ENCODE measurements at places on chromosomes 13 and 19.

DNA sequence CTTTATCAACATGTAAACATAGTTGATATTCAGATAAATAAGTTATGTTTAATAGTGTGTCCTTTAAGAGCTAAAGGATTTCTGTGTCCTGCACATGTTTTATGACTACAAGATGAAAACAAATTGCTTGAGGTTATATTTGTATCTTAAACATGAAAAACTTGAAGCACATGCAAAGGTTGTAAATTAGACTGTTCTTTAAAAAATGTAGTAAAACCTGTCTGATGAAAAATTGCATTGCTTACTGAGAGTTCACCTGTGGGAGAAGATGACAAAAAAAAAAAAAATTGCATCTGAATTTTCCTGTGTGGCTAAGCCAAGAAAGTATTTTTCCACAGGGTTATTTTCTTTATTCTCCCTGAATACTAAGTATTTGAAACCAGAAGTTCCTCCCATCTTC, 25.7 kb upstream of the LMO7 start:
- H3K4me3 ChIP-seq = no peak overlapping the region
- peaks cover 9% of the 10 kb centered on the region for H3K36me3 ChIP-seq
- H3K4me1 ChIP-seq = no peaks in the 10 kb centered on the region
- H3K27ac ChIP-seq = no peak overlapping the region
- DNase-seq = no peak

GRCh38 chr13:41017159-41017558, 2.0 kb downstream of the ELF1 start:
- peaks cover 48% of the 10 kb centered on the region for H3K36me3 ChIP-seq
- peak overlapping the region; percentile 80 for H3K4me3 ChIP-seq
- H3K27me3 ChIP-seq = no peaks in the 10 kb centered on the region

- H3K4me3 ChIP-seq = peak overlapping the region; percentile 64
- peak overlapping the region; percentile 47 for H3K27ac ChIP-seq
- peaks cover 9% of the 10 kb centered on the region for H3K36me3 ChIP-seq
- peak; percentile 77 for DNase-seq
- peaks cover 30% of the 10 kb centered on the region for H3K4me1 ChIP-seq
Observed at GRCh38 chr19:11481534-11482383, 913 bp upstream of the ELAVL3 start.

- H3K4me3 ChIP-seq = no peak overlapping the region
- H3K27ac ChIP-seq = no peak overlapping the region
- H3K36me3 ChIP-seq = no peaks in the 10 kb centered on the region
- no peaks in the 10 kb centered on the region for H3K27me3 ChIP-seq
- no peaks in the 10 kb centered on the region for H3K4me1 ChIP-seq
- DNase-seq = no peak
Observed at GRCh38 chr13:74838096-74838495, 643.9 kb downstream of the TBC1D4 start.

DNA sequence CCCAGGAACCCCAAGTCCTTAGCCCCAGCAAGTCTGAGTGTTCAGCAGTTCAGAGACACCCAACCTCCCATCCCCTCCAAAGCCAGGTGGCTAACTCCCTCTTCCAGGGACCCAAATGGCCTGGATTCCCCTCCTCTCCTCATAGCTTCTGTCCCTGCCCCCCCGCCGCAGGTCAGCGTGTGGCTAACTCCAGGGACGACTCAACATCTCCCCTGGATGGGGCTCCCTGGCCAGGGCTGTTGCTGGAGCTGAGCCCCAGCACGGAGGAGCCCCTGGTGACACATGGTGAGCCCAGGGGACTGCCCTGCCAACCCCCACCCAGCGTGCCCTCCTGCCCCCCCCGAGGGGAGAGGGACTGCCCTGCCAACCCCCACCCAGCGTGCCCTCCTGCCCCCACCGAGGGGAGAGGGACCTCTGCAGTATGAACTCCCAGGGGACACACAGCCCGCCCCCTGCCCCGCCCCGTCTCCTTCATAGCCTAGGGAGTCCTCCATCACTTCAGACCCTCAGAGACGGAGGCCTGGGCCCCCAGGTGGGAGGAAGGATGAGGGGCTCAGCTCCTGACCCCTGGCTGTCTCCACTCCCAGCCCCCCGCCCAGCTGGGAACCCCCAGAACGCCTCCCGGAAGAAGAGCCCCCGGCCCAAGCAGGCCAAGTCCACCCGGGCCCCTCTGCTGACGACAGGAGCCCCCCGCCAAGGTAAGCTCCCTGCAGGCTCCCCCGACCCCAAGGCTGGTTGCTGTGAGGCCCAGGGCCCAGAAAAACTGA, 1.7 kb downstream of the SSC5D start:
- peaks cover 4% of the 10 kb centered on the region for H3K27me3 ChIP-seq
- H3K36me3 ChIP-seq = no peaks in the 10 kb centered on the region
- DNase-seq = no peak

DNA sequence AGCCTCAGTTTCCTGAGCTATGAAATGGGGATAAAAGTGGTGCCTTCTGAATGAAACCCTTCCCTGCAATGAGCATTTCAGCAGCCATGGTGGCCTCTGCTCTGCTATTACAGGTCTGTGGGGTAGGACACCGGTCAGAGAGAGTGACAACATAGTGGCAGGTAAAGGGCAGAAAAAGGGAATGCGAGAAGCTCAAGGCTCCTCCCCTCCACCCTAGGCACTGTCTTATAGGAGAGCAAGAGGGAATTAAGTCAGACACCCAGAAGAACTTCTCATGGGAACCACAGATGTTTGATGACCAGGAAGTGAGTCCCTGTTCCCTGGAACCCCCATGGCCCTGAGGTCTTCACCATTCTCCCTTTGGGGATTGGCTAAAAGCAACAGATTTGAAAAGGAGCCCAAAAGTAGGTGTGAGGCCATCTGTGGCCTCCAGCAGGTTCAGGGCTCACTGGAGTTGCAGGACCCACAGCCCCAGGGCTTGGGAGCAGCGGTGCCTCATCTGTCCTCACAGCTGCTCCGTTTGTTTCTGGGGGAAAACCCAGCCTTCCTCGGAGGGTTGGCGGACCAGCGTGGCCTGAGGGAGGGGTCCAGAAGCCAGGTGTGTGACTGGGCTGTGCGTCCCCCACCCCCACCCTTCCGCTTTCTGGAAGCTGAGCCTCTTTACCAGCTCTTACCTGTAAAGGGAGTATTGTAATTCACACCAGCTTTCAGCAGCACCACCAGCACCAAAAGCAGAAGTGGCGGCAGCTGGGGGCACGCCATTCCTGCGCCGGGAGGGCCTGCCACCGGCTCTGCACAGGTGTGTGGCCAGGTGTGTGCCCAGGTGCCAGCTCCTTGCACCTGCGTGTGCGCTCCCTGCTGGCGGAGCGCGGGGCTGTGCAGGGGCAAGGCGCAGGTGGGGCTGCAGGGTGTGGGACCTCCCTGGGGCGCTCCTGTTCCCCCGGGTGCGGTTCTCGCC, 19.4 kb downstream of the IQCN start:
- DNase-seq = no peak
- H3K4me1 ChIP-seq = peaks cover 6% of the 10 kb centered on the region
- H3K27me3 ChIP-seq = peaks cover 30% of the 10 kb centered on the region
- H3K36me3 ChIP-seq = no peaks in the 10 kb centered on the region
- H3K4me3 ChIP-seq = no peak overlapping the region
- no peak overlapping the region for H3K27ac ChIP-seq

GRCh38 chr13:100872761-100873160, 198.2 kb upstream of the TMTC4 start:
- no peaks in the 10 kb centered on the region for H3K36me3 ChIP-seq
- peaks cover 12% of the 10 kb centered on the region for H3K4me1 ChIP-seq
- DNase-seq = no peak
- no peak overlapping the region for H3K27ac ChIP-seq
- H3K4me3 ChIP-seq = no peak overlapping the region
- H3K27me3 ChIP-seq = no peaks in the 10 kb centered on the region

DNA sequence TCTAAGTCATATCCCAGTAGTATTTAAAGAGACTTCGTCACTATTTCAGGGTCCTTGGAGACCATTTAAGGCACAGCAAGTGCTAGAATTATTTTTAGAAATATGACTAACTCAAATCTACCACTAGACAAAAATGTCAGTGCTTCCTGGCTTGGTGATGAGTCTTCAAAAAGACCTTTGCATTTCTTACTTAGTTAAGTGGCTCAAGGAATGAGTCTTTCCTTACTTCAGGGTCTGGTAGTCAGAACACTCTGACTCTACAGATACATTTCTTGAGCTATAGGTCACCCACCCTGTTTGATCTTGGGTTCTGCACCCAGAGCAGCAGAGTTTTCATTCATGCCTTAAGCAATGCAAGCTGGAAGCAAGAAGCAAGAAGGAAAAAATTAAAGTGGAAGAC, 191.0 kb upstream of the HTR2A start:
- DNase-seq = no peak
- no peak overlapping the region for H3K27ac ChIP-seq
- no peaks in the 10 kb centered on the region for H3K4me1 ChIP-seq
- H3K36me3 ChIP-seq = no peaks in the 10 kb centered on the region
- H3K4me3 ChIP-seq = no peak overlapping the region
- no peaks in the 10 kb centered on the region for H3K27me3 ChIP-seq

- no peaks in the 10 kb centered on the region for H3K27me3 ChIP-seq
- DNase-seq = no peak
- H3K4me1 ChIP-seq = peaks cover 56% of the 10 kb centered on the region
- peak overlapping the region; percentile 89 for H3K4me3 ChIP-seq
Observed at GRCh38 chr13:110914081-110914330, 863 bp downstream of the ANKRD10 start.

DNA sequence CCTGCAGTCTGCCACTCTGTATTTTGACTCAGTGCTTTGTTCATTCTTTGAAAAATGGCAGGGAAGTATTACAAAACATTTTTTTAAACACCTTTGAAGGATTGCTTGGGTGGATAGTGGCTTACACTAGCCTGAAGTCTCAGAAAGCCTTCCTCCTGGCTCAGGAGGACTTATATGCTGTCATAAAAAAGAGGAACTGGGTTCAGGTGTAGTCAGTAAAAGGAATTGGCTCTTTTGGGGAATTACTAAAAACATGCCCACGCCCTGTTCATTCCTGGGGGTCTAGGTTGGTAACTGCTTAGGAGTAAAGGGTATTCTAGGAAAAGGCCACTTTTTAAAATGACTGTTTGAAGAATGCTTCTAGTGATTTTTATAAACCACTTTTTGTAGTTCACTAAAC, 186.9 kb downstream of the SHISA2 start:
- no peaks in the 10 kb centered on the region for H3K4me1 ChIP-seq
- no peak overlapping the region for H3K27ac ChIP-seq
- H3K27me3 ChIP-seq = peaks cover 21% of the 10 kb centered on the region
- H3K4me3 ChIP-seq = no peak overlapping the region

GRCh38 chr13:102394158-102395053, 7.4 kb downstream of the FGF14 start:
- peak overlapping the region; percentile 74 for H3K27ac ChIP-seq
- peak; percentile 96 for DNase-seq
- H3K4me3 ChIP-seq = peak overlapping the region; percentile 82
- H3K27me3 ChIP-seq = peaks cover 20% of the 10 kb centered on the region
- no peaks in the 10 kb centered on the region for H3K36me3 ChIP-seq

DNA sequence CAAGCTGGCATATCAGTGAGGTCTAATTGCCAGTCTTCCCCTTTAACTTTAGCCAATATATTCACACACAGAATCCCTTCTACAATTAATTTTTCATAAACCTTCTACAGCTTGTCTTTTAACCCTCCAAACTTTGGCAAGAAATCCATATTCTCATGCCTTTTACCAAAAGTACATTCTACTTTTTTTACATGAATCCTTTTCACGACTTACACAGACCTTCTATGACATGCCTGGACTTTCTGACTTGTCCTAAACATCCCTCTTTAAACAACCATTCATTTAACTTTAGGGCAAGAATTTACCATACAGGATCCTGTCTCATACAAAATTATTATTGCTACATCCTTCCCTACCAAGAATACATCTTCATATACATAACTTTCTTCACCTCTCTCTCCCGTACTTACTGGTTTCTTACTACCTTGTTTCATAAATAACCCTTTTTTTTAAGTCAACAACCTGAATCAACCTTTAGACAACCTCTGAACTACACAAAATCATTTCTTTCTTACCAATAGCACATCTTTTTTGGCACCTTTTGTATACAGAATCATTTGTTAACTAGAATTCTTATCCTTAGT, 23.5 kb downstream of the ZNF544 start:
- no peaks in the 10 kb centered on the region for H3K27me3 ChIP-seq
- H3K27ac ChIP-seq = no peak overlapping the region
- DNase-seq = no peak
- H3K4me1 ChIP-seq = no peaks in the 10 kb centered on the region
- no peak overlapping the region for H3K4me3 ChIP-seq
- peaks cover 99% of the 10 kb centered on the region for H3K36me3 ChIP-seq

DNA sequence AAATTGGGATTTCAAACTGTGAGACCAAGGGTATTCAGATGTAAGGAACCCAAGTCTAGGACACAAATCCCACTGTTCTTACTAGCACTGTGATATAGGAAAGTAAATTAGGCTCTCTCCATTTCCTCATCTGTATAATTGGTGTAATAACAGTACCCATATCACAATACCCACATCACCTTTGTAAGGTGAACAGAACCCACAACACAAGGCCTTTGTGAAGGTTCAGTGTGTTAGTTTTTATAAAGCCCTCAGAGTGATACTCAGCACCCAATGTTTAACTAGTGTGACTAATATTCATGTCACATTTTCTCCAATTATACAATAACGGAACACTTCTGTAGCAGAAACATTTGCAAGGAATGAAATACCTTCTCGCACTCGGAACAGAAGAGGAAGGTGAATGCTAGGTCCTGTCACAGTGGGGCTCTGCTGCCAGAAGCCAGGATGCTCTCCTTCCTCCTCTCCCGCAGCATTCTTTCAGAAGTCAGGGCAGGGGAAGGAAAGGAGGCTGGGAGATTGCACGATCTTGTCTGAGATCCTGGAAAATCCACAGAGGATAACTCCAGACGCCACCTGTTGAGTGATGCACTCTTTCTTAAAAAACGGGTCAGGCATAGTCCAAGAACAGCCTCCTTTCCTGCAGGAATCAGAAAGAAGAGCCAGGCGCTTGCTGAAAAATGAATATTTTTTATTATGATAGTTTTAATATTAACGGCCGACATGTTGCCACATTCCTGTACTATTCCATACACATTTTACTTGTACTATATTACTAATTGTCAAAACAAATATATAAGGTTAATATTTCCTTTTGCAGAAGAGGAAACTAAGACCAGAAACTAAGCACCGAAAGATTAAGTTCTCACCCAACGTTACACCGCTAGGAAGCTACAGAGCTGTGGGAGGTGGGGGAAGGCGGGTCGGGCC, 762 bp downstream of the ZNF45 start:
- peaks cover 54% of the 10 kb centered on the region for H3K36me3 ChIP-seq
- no peak for DNase-seq
- peaks cover 23% of the 10 kb centered on the region for H3K4me1 ChIP-seq
- H3K27ac ChIP-seq = peak overlapping the region; percentile 85

- H3K4me3 ChIP-seq = no peak overlapping the region
- peaks cover 7% of the 10 kb centered on the region for H3K4me1 ChIP-seq
- peak; percentile 54 for DNase-seq
- peaks cover 6% of the 10 kb centered on the region for H3K27me3 ChIP-seq
- no peak overlapping the region for H3K27ac ChIP-seq
- no peaks in the 10 kb centered on the region for H3K36me3 ChIP-seq
Observed at GRCh38 chr19:3285647-3286176, 61.3 kb downstream of the CELF5 start.

DNA sequence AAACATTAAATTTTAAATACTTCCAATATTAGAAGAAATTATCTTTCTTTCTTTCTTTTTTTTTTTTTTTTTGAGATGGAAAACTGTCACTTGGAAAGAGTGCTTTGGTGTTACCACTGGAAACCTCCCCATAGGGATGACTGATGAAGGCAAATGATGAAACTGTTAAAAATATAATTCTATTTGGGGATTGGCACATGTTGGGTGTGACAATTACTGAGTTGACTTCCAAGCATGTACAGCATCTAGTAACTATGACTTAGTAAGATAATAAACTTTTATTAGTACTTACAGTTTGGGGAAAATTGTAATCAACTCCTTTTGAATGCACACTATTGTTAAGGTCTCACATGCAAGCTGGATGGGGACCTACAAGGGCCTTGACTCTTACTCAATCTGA, 592.5 kb downstream of the KCTD12 start:
- H3K4me3 ChIP-seq = no peak overlapping the region
- H3K36me3 ChIP-seq = no peaks in the 10 kb centered on the region
- no peaks in the 10 kb centered on the region for H3K27me3 ChIP-seq
- no peak for DNase-seq

Measured in activated CD4-positive, alpha-beta memory T cell treated with anti-CD3 and anti-CD28 coated beads, Interleukin-2, amount 10 ng/mL, durations not matched to agents 7 days and 5 days (primary cell).